ENCODE measurements at places on chromosomes 12 and 14.

DNA sequence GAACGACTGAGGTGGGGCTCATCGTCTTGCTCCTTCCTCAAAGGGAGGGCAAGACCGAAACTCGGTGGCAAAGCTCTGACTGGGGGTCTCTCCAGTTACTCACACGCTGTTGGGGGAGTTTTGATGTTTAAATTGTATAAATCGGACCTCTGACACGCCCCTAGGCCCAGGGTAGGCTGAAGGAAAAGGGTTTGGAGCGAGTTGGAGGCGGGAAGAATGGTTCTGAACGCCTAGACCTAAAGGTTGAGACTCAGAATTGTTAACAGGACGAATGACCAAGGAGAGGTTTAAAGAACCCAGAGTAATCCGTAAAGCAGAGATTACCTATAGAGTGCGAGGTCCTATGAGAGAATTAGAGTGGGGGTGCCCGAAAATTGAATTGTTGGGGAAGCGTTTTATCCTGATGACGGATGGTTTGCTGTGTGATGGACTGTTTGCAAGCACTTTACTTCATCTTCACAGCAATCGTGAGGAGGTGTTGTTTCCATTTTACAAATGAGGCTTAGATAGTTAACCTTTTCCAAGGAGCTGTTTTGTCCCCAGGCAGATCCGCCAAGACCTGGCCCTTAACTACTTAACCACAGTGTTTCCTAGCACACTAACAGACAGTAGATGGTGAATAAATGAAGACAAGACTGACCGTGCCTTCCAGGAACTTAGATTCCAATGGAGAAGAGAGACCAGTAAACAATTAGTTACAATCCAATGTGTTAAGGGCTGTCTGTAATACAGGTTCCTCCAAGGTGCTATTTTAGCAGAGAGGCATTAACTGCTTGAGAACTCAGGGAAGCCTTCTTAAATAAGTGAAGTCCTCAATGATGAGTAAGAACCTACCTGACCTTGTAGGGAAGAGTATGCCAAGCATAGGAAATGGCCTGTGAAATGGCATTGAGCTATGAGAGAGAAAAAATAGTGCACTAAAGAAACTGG, 929 bp upstream of the UBE2N start:
- DNase-seq, result no peak

DNA sequence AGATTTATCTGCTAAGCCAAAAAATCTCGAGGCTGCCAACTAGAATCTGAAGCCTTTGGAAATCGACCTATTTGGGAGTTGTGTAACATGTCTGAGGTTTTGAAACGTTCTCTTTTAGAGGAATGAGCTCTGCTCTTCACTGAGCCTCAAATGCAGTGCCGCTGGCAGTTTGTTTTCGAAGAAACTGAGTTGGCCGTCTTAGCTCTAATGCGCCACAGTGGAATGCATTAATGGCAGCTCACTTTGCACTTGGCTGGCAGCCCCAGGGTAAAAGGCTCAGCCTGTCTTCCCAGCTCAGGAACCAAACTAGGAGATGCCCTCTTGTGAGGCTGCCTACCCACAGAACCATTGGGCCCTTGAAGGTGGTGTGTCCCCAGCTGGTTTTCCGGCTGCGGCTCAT, 53.8 kb downstream of the SFSWAP start:
- no peak for DNase-seq

- no peak for DNase-seq
These were observed 11.6 kb downstream of the SIX1 start for GRCh38 chr14:60637479-60638315.

- DNase-seq, result no peak
These were observed 268.2 kb downstream of the SNAPC1 start for GRCh38 chr14:62030387-62030786.

DNA sequence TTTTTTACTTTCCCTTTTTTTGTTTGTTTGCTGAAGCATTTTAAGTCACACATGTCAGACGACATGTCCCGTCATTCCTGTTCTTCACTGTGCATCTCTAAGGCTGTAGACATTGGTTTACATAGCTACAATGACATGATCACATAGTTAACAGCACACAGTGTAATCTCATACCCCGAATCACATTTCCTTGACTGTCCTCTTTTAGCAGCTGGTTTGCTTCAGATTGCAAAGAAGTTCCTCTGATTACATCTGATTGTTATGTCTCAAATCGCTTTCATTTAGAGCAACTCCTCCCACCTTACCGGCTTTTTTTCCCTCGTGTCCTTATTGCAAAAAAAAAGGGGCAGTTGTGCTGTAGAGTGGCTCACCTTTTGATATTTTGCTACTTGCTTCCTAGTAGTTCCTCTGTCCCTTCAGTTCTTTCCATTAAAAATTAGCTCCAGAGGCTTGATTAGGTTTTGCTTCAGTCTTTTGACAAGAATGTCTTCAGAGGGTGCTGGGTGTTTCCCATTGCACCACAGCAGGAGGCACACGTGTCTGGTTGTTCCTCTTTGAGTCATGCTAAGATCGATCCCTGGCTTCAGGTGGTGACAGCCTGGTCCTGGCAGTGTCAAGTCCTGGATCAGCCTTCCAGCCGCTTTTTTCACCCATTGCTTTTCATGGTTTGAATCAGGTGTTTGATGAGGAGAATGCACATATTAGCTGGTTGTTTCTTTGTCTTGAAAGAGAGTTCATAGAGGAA, 35.0 kb downstream of the ZNF664 start:
- no peak for DNase-seq
